Activated CD4-positive, alpha-beta T cell treated with anti-CD3 and anti-CD28 coated beads for 48 hours (primary cell): ENCODE measurements at places on chromosomes 12 and 14.

GRCh38 chr12:117377758-117378157 is 16.3 kb upstream of the NOS1 start:
- no peak for DNase-seq

DNA sequence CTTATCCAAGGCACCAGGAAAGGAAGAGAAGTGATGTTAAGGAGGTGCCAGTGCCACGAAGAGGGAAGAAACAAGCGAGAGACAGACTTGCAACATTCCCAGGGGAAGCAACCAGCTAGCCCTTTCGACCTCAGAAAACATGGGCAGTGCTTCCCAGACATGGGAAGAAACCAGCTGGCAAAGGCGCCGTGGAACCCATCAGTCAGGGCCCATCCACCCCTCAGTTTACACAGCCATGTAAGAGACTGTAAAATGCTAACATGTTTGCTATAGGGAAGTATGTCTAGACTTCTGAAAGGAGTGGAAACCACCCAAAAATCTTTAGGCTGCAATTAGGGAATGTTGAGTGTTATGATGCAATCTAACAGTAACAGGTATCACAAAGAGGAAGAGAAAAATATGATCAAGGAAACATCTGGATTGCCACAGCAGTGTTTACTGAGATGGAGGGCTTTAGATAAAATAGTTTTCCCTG is 26.3 kb downstream of the ANAPC5 start:
- DNase-seq: no peak

DNA sequence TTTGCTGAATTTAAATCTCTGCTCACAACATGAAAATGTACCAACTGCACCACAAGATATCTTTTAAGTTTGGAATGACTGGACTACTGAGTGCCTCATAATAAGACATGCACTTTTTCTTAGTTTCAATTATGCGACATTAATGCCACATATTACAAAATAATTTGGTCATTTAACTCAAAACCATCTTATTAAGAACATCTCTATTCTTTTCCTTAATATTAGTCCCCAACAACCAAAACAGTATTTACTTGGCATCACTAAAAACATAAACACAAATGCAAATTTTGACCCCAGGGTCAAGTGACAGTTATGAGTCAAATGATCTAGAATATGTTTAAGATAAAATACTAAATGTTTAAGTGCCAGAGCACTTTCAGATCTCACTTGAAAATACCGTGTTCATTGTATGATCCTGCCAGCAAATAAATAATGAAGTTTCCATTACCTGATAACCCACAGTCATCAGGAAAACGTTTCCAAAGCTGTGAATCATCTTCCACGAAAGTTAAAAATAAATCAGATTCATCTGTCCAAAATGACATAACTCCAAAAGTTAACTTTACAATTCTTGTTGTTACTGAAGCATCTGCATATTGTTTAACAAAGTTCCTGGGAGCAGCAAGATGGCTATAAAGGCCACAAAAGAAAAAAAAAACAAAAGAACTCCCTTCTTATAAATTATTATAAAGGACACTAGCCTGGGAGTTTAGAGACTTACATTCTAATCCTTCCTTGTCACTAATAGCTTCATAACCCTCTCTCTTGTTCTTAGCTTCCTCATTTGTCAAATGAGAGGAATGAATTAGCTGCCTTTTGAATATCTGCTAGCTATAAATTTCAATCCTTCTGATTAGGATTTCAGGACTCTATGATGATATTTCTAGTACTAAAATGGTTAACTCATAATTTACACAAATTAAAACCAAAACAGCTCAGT is 30.5 kb upstream of the AP4S1 start:
- DNase-seq: no peak

DNA sequence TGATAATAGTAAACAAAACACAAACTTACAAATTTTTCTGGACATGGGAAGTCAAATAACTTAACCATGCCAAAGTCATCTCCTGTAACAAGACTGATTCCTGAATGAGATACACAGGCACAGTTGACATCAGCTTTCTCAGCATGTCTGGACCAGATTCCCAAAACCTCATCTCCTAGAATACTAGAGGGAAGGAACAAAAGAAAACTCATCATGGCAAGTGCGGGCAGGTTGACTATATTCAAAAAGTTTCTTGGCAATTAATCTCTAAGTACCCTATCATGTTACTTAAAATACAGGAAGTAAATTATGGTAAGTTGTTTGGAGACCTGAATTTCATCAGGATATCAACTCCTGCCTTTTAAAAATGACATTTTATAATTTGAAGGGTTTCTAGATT is 53.9 kb downstream of the ZC3H14 start:
- DNase-seq: no peak

GRCh38 chr12:19120795-19121194 is 8.7 kb upstream of the PLEKHA5 start:
- no peak for DNase-seq

DNA sequence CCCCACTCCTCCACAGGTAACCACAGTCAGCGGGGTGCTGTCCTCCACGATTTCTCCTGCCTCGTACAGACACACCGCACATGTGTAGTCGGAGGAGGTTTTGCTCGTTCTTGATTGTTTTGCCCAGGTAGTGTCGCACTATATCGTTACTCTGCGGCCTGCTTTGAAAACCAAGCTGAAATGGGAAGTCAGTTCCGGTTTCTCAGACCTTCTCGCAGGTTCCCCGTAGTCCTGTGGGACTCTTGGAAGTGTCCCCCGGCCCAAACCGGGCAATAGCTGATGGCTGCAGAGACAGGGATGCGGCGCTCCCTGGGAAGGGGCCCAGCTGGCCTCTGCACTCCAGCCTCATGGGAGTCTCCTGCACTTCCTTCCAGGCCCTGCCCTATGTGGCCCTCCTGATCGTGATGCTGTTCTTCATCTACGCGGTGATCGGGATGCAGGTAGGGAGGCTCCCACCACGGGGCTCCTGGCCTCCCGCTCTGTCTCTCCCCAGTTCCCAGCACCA is 141.3 kb upstream of the FKBP4 start:
- no peak for DNase-seq

- no peak for DNase-seq
Measured at GRCh38 chr14:25052921-25053320, 3.0 kb upstream of the STXBP6 start.
